ENCODE measurements at places on chromosomes 4 and X.

DNA sequence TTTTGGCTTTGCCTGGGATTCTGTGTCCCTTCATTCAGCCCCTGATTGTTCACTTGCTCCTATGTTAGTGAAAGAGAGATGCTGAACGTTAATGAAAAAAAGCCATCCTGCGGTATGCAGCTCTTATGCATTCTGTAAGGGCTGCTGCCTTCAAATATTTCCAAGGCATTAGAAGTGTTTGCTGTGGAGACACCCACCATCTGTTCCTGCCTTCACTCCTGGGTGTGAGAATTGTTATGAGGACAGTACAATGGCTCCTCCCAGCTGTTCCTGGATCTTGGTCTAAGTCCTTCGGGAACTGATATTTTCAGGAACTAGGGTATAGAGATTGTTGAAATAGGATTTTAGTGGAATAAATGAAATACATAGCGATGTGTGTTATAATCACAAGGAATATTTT, 427.1 kb upstream of the FAM47C start:
- DNase-seq: no peak

DNA sequence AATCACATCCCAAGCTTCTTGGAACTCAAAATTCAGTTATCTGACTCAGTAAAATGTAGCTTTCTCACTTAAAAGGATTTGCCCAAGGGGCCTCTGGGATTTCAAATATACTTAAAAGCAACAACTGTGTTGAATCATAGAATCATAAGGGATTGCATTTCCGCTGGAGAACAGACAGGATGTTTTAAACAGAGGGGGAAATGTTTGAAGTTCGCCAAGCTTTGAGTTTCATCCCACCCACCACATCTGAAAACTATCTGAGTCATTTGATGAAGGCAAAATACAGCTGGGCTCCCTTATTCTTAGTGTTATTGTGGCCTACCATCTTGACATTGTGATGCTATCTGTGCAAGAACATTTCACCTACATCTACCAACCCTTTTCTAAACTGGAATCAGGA, 73.5 kb downstream of the PPP1R2C start:
- DNase-seq: no peak

GRCh38 chr4:53676402-53676871, 85.2 kb upstream of the LNX1 start:
- DNase-seq: no peak

DNA sequence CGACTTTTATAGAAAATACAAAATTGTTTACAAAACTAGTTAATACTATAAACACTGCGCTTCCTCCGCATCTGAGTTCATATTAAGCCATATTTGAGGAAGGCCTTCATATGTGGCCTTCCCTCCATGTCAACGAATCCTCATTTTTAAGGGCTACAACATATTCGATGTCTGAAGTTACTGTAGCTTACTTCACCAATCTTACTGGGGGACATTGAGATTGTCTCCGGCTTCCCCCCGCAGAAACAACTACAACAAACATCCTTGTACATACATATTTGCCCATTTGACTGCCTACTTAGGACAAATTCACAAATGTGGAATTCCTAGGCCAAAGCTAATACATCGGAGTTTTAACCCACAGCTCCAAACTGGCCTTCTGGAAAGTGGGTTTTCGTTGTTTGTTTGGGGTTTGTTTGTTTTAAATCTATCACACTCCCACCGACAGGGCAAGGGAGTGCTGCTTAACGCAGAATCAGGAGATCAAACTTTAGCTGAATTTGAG, 581 bp upstream of the FAM114A1 start:
- no peak for DNase-seq

GRCh38 chr4:117984366-117984680, 50.0 kb upstream of the NDST3 start:
- DNase-seq: no peak

GRCh38 chr4:177413076-177413475, 29.2 kb downstream of the AGA start:
- DNase-seq: no peak

Measured in activated T-cell treated with anti-CD3 and anti-CD28 coated beads for 48 hours (primary cell).